Activated CD8-positive, alpha-beta memory T cell treated with anti-CD3 and anti-CD28 coated beads, Interleukin-2, amount 10 ng/mL, durations not matched to agents 7 days and 5 days (primary cell): ENCODE measurements at places on chromosomes 12 and 14. TPM values are rescaled to one million over a fixed set of nuclear protein-coding genes. Genes with fewer than 3 reads are reported as not detected.

Gene HVCN1
- 11.7 TPM for total RNA-seq

Gene CCDC175
- not detected for total RNA-seq

Gene PIWIL1
- not detected for total RNA-seq

Gene ZNF84
- 23.1 TPM for total RNA-seq

Gene SMOC1
- total RNA-seq = not detected
